WERI-Rb-1 (cell line): ENCODE measurements at places on chromosomes 2 and 18.

- DNase-seq = no peak
These were observed 18.6 kb downstream of the UNC80 start for GRCh38 chr2:209790066-209790728.

DNA sequence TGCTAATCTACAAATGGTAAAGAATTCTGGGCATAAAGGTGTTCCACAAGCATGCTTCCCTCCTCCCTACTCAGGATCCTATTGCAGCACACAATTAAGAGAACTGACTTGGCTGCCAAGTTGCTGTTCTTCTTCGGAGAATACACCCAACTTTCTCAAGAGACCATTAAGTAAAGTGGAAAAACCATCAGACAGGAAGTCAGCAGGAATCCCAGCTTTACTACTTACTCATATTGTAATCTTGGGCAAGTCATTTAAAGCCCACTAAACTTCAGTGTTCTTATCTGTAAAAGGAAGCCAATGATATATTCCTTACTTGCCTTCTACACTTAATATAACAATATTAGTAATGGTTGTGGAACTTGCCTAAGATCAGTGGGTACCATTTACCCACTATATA is 37.8 kb downstream of the PSTPIP2 start:
- no peak for DNase-seq

GRCh38 chr2:170166735-170167134 is 11.2 kb upstream of the MYO3B start:
- DNase-seq = no peak

GRCh38 chr2:165791421-165792103 is 2.5 kb downstream of the GALNT3 start:
- DNase-seq = no peak

GRCh38 chr18:32922951-32923430 is 150.2 kb upstream of the KLHL14 start:
- peak; percentile 8 for DNase-seq

DNA sequence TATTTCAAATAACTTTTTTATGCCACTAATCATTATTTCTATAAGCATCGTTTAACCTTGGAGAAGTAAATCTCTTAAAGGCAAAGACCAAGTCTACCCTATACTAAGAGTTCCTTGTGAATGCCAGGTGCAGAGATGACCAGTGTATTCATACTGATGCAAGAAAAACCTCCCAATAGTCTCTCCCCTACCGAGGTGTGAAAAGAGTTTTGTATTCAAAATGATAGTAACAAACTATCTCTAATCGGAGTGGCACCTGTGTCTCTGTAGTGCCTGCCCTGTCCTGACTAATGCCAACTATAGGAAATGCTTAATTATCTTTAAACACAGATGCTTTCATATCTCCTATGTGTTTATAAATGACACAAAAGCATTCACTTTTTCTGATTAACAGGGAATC is 798.5 kb downstream of the TRIB2 start:
- no peak for DNase-seq

DNA sequence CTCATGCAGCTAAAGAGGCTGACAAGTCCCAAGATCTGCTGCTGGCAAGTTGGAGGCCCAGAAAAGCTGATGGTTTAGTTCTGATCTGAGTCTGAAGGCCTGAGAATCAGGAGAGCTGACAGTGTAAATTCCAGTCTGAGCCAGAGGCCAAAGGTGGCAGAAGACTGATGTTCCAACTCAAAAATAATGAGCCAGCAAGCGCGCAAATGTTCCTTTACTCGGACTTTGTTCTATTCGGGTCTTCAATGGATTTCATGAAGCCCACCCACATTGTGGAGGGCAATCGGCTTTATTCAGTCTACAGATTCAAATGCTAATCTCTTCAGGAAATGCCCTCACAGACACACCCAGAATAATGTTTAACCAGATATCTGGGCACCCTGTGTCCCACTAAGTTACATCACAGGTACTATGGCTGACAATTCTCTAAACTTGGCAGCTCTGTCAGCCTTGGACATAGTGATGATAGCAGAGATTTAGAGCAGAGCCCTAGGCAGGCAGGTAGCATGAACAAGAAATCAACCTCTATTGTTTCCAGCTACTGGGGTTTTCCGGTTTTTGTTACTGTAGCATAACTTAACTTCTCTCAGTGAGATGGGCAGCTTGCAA is 318.5 kb downstream of the HRH4 start:
- no peak for DNase-seq

DNA sequence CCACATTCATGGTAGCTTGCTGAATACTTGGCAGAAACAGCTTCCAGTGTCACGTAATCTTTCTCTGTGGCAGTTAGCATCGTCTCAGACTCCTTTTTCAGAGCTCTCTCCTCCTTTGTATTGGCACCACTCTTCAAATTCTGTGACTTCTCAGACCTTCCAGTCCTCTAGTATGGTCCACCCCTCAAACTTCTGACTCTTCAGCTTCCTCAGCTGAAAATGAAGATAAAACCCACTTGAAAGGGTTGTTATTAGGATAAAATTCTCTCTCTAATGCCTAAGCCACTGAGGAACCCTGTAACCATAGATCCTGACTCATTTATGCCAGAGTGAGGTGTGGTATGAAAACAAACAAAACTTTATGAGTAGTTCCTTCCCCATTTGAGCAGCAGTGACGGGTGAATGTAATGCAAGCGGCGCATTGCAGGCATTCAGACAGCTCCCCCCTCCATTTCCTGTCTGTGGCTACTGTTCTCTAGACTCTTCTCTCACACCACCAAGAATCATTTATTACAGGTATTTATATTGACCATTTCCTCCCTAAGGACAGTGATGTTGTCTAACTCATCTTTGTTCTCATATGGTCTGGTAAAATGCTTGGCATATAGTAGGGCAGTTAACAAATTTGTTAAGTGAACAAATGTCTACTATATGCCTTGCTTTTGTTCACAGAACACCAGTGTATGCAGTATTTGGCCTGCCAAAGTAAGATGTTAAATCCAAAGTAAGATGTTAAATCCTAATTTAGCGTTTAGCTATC is 35.3 kb downstream of the GALNT1 start:
- no peak for DNase-seq

GRCh38 chr2:102736110-102736409 is 25.8 kb upstream of the TMEM182 start:
- no peak for DNase-seq

- DNase-seq = no peak
These were observed 43.6 kb downstream of the NOL10 start for GRCh38 chr2:10646153-10646552.

DNA sequence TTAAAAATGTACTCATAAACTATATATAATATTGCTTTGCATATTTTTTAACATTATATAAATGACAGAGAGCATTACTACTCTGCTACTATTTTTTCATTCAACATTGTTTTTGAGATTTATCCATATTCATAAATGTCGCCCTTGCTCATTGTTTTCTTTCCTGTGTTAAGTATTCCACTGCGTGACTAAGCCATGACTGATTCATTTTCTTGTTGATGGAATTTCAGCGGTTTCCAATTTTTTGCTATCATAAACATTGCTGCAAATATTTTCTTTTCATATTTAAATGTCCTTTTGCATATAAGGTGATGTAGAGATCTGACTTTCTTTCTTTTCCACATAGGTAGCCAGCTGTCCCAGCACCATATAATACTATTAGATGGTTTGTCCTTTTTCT is 57.6 kb downstream of the SFXN5 start:
- DNase-seq = no peak

GRCh38 chr2:76763276-76763675 is 758.9 kb downstream of the LRRTM4 start:
- DNase-seq = no peak

DNA sequence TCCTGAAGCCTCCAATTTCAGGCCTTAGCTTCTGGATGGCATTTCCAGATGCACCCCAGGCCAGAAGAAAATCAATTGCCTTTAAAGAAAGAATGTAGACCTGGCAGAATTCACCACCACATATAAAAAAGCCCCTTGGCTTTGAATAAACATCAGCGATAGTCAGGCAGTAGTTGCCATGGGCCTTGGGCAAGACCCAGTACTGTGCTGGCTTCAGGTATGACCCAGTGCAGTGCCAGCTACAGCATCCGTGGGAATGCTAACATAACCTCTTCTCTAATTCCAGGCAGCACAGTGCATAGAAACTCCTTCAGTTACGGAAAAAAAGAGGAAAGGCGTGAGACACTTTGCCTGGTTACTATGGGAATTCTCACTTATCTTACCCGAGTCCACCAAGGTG is 539.6 kb upstream of the LRRTM4 start:
- DNase-seq = no peak

DNA sequence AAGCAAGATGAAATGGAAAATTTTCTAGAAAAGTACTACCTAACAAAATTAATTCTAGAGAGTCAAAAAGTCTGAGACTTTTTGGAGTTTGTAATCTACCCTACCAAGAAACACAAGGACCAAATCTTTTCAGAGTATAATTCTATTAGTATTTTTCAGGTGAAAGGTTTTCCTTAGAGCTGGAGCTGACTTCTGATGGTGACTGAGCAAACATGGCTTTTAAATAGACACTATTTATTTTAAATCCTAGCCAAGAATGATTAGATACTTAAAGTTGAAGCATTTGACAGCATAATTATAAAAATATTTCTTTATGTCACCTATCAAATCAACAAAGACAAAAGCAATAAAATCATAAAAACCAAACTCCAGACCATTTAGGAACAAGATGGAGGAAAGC is 26.6 kb downstream of the ZC3H6 start:
- no peak for DNase-seq

- no peak for DNase-seq
These were observed 50.0 kb upstream of the PAPOLG start for GRCh38 chr2:60706021-60706420.

DNA sequence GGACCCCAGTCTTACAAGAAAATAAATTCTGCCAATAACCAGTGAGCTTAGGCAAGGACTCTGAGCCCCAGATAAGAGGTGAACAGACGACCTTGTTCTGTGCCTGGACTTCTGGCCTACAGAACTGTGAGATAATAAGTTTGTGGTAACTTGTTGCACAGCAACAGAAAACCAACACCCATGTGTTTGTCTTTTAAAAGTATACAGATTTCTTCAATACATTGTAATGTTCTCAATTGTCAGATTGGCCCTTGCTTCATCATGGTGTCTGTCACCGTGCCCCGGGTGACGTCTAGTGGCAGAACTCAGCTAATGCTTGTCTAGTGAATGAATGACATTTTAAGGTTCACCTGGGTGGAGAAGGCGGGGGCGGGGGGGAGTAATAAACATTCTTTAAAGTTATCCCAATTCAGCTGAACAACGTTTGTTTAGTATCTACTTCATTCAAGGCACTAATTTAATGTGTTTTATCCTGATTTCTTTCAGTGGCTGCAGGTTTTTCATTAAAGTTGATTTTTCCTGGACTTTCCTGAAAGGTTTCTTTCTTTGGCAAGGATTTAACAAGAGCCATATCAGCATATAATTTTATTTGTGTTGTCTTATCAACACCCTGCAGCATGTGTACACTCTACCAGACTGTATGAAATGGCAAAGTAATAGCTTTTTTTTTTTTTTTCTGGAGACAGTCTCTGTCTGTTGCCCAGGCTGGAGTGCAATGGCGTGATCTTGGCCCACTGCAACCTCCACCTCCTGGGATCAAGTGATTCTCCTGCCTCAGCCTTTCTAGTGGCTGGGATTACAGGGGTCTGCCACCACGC is 123.8 kb upstream of the DLX2 start:
- no peak for DNase-seq

DNA sequence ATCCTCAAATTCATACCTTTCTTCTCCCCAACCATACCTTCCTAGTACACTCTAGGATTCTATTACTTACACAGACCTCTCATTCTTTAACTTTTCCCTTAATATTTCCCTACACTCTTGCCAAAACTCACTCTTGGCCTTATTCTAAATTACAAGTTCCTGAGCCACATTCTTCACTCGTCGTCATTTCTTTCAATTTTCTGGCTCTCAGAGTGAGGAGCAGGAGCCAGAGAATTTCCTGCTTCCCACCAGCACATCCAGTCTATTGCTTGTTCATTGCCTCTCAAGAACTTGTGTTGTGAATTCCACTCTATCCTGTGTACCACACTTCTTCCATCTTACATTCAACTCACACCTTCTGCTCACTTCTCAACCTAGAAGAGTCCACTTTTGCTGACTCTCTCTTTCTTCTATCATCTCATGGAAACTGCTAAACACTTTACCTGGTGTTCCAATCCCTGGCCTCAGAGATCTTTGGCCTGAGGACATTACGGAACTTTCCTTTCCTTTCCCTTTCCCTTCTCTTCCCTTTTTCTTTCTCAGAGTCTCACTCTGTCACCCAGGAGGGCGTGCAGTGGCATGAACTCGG is 171.6 kb downstream of the PLCL1 start:
- DNase-seq = no peak

DNA sequence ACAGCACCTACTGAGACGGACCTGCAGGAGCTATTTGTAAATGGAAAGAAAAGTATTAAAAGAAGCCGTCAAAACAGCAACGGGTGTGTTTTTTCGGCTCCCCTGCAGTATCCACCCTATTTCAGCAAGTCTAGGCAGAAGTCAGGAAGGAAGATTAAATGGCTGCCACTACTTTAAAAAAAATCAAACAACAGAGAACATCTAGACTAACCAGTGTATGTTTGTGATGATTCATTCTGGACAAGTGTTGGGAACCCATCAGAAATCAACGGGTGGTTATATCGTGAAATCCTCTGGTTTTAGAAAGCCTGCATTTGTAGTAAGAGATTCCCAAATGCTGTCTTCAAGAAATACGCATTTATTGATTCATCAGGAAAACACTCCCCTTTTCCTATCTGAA is 9.0 kb downstream of the PMAIP1 start:
- no peak for DNase-seq

GRCh38 chr2:210919128-210919527 is 362.7 kb downstream of the CPS1 start:
- DNase-seq = no peak

DNA sequence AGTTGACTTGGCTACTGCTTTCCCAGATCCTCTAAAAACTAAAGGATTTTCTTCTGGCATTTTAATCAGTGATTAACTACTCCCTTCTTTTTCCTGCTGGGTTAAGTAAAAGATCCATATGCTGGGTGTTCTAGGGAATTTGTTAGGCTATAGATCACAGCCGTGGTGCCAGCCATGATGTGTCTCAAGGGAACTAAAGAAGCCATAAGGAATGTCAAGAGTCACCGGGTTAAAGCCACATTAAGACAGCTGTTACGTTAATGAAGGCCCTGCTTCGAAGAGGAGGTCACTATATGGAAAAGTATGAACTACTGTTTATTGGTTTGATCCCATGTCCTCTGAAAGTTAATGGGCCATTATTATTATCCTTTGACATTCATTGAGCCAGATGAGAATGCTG is 70.7 kb downstream of the PAX3 start:
- DNase-seq = peak; percentile 69

- DNase-seq = no peak
These were observed 99.2 kb downstream of the SMAD7 start for GRCh38 chr18:48851599-48851960.

- no peak for DNase-seq
These were observed 34.6 kb downstream of the HS6ST1 start for GRCh38 chr2:128284037-128284441.

GRCh38 chr2:121670181-121670580 is 20.9 kb upstream of the CLASP1 start:
- DNase-seq = no peak

- no peak for DNase-seq
These were observed 59.1 kb downstream of the NRP2 start for GRCh38 chr2:205741256-205741978.
